Activated T-cell treated with anti-CD3 and anti-CD28 coated beads, Interleukin-2, amount 50 U/mL, for 72 hours (primary cell): ENCODE measurements at places on chromosomes 3 and 15.

DNA sequence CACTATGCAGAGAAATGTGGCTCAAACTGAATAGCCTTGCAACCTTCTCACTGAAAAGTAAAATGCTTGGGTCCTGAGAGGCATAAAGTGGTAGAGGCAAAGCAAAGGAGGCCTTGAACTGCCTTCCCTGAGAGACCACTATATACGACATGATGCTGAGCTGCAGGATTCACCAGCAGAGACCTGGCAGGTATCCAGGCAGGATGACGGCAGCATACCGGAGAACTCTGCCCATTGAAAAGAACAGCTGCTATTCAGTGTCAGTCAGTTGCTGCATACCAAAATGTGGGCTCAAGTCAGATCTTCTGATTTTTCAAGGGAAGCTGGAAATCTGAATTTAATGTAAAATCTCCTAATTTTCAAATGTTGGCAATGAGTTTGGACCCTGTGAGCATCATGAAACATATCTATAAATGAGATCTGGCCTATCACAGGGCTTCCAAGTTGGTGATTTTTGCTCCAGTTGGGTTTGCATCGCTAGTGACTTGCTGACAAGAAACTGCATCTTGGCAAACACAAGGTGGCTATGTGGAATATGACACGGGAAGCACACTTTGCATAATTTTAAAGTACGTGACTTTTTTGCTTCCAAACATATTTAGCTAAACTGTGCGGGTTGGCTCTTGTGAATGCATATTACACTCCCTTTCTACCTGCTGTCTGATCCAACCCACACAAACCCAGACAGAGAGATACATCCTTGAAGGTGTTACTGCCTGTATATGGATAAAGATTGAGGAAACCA lies 529.0 kb downstream of the AGBL1 start:
- DNase-seq = no peak

- DNase-seq = no peak
Observed at GRCh38 chr3:23590424-23591273, 215.1 kb upstream of the UBE2E1 start.

DNA sequence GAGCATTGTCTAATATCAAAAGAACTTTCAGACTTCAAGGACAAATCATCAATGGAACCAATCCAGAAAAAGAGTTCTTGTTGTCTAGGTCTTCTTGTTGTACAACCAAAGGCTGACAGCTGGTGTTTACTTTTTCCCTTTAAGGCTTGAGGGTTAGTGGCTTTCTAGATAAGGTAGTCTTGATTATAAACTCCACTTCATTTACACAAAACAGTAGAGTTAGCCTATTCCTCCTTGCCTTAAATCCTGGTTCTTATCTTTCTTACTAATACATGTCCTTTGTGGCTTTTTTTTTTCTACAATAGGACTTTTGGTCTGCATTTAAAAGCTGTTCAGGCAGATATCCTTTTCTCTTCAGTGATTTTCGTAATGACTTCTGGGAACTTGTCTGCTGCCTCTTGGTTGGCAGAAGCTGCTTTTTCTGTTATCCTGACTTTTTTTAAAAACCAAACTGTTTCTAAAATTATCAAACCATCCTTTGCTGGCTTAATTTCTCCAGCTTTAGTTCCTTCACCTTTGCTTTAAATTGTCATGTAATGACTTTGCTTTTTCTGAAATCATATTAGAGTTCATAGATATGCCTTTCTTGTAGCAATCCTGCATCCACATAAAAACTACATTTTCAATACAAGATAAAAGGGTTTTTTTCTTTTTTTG lies 44.8 kb downstream of the STRIT1 start:
- no peak for DNase-seq

DNA sequence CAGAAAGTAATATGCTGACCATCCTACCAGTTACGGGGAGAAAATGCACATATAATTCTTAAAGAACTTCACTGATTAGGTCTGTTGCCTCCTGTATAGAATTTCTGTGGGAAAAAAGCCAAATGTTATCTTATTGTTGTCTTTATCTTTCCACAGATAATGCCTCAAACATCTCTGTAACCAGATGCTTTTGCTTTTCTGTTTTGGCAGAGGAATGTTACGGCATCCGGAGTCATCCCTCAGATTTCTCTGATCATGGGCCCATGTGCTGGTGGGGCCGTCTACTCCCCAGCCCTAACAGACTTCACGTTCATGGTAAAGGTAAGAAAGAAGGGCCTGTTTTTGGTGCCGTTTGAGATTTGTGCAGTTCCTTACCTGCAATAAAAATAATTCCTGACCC lies 33.5 kb downstream of the PCCB start:
- DNase-seq = no peak

DNA sequence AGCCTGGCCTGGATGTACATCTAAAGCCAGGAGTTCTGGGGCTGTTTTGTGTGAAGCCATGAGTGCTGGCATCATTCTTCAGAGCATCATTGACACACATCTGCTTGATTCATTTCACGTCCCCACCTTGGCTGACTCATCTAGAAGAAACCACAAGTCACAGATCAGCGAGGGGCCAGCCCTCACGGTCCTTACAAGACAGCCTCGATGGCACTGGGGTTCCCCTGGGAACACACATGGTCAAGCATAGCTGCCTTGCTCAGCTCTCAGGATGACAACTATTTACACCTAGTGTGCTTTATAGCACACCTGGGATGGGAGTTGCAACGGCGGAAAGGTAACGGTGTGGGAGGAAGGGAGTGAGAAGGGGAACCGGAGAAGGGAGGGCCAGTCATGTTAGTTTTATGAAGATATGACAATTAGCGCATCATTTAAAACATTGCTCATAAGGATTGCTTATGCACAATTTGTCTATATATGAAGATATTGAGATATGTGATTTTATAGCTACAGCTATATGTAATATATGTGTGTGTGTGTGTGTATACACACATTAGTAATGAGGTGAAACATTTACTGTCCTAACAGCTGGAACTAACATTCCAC lies 227.1 kb downstream of the RPLP1 start:
- peak; percentile 79 for DNase-seq

DNA sequence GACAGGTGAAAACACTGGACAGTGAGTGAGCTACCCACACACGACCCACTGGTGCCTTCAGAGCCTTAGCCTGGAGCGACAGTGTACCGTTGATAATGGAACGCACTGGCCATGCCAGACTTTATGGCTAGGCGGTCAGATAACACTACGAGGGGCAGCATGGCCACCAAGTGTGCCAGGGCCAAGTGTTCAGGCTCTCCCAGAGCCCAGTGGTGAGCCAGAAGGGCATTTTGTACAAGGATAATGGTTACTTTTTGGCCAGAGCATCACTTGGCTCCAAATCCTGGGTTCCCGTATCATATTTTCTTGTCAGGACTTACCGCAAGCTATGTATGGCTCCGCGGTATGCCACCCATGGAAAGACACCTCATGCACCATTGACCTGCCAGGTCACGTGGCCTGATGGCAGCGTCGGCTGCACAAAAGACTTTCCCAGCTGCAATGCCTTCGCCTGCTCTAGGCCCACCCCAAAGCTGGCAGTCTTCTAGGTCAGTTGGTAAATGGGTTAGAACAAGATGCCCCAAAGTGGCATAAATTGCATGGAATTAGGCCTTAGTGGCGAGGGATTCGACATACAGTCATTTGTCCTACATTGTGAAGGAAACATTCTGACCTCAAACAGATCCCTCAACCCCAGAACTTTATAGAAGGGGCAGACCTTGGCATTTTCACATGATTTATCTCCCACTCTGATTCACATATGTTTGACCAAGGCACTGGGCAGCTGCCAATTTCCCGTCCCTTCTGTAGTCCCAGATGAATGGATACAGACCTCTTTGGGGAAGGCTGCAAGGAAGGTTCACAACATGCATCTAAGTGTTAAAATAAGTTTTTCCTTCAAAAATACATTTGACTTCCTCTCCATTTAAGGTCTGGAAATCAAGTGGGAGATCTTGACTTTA lies 12.2 kb upstream of the SLC28A1 start:
- DNase-seq = no peak
